ENCODE measurements at places on chromosomes 7 and 10. TPM values are rescaled to one million over a fixed set of nuclear protein-coding genes. Genes with fewer than 3 reads are reported as not detected.

UCN3 gene
- not detected for total RNA-seq

VGF gene
- total RNA-seq, result 0.26 TPM

MALRD1 gene
- total RNA-seq, result 0.07 TPM

DLG5 gene
- total RNA-seq, result 59.4 TPM
